ENCODE measurements at places on chromosomes 12 and 14.

GRCh38 chr14:92362781-92363235 lies 39.8 kb downstream of the SLC24A4 start:
- no peak for DNase-seq

- DNase-seq: no peak
Measured at GRCh38 chr14:92783813-92784431, 10.2 kb upstream of the GOLGA5 start.

DNA sequence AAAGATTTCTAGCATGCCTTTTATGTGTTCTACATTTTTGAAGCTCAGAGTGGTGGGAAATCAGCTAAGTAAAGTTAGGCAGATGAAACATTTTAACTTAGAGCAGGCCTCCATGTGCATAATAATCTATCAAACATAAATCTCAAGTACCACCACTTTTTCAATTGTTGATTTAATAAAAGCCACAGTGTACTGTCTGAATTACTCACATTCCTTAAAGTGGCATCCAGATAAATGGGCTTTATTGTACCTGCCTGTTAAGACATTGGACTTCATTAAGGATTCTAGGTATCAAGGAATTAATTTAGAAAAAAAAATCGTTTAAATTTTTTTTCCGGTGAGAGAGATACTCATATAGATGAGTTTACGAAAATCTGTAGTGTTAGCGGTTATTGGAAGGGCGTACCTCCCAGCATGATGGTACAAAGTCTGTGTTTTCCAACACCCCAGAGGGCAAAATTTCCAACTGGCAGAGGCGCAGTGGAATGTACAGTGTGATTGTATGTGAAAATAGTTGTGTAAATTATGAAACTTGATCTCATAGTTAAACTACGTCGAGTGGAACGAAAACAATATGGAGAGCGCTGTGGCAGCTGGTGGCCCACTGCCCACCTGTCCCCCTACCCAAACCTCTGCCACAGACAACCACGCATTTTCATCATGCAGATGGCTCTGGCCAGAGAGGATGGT lies 25.0 kb downstream of the ELK3 start:
- no peak for DNase-seq

GRCh38 chr14:68815298-68816182 lies 22.7 kb upstream of the ZFP36L1 start:
- DNase-seq: peak; percentile 26

GRCh38 chr12:51386351-51386750 lies 4.9 kb downstream of the GALNT6 start:
- no peak for DNase-seq

DNA sequence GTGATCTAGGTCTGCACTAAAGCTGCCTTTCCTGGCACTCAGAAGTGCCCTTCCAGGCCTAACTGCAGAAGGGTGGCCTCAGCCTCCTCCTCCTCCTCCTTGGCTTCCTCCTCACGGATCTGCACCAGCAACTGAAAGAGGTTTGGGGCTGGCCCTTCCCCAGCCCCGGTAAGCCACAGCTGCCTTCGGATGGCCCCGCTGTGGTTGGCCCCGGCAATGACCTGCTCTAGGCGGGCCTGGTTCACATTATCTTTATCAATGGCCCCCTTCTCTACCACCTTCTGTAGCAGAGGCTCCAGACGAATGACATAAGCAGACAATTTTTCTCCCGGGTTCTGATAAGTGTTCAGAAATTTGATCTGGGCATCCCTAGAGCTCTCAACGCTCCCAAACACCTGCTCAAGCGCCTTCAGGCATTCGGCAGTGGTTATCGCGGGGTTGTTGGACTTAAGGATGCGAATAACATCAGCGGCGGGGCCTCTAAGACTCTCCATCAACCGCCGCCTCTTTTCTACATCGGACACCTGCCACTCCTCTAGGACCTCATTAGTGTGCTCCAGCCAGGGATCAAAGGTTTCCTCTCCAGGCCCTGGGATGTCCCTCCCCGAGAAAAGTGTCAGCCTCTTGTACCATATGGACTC lies 1.5 kb downstream of the PNMA1 start:
- DNase-seq: peak; percentile 31
